ENCODE measurements at places on chromosomes 3 and 15.

DNA sequence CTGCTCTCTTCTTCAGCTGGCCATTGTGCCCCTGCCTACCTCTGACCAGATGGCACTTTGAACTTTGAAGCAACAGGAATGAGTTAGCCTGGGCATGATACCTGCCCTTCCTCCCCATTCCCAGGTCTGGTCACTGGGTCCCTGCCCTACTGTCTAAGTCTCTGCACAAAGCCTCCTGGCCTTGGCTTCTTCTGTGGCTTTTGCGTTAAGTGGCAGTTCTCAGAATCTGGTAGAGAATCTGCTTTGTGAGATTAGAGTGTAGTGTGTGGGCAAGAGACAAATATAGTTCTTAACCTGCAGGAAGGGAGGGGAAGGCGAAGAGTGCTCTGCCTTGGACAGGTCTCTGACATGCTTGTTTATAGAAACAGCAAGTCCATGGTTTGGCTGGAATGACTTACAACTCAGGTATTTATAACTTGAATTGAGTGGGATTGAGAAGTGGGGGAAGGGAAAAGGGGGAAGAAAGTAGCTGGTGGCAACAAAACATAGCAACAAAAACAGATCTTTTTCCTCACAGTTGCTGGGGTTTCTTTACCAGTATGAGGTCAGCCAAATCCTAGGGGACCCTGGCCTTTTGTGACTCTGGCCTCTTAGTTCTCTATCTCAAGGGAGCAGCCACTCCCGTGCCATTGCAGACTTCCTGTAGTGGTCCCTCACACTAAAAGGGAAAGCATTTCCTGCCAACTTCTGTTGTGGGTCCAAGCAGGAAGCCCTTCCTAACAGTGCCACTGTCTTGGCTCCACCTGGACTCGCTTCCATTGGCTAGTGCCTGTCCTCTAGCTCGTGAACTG is 16.7 kb downstream of the MAPKBP1 start:
- no peak for DNase-seq

DNA sequence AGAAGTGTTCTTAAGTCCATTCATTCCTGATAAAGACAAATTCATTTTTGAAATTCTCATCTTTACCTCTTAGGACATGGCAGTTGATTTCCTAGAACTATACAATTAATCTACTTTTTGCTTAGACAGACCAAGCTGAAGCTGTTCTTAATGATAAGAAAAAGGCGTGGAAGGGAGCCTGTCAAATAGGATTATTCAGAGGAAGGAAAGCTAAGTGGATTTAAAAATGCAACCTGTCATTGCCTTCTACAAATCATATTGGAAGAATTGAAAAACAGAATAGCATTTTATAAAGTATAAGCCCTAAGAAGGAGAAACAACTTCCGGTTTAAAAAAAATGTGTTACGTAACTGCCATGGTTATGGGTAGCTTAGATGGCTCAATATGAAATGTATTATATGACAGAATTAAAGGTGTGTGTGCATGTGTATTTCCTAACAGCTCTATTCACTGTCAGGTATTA is 81.2 kb upstream of the RAP2B start:
- DNase-seq: no peak

GRCh38 chr15:65778269-65778668 is 13.8 kb downstream of the DENND4A start:
- peak; percentile 37 for DNase-seq

DNA sequence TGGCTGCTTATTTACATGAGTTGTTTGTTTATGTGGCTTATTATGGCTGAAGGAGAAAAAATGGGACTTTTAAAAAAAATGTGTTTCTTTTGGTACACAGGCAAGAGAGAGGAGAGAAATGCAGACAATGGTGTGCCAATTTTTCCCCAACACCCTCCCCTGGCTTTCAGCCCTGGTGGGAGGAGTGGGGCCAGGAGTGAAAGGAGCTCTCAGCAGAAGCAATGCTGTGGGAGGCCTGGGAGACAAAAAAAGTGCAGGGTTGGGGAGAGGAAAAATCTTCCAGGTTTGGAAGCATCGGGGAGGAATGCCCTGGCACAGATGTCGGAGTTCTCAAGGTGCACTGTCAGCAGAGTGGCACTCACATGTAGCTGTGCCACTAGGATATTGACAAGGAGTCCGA is 117.7 kb upstream of the FOXB1 start:
- no peak for DNase-seq

GRCh38 chr3:183636221-183637105 is 1.0 kb downstream of the KLHL24 start:
- DNase-seq: peak; percentile 94
